Activated CD4-positive, alpha-beta T cell treated with anti-CD3 and anti-CD28 coated beads for 48 hours (primary cell): ENCODE measurements at places on chromosomes 16 and 17.

DNA sequence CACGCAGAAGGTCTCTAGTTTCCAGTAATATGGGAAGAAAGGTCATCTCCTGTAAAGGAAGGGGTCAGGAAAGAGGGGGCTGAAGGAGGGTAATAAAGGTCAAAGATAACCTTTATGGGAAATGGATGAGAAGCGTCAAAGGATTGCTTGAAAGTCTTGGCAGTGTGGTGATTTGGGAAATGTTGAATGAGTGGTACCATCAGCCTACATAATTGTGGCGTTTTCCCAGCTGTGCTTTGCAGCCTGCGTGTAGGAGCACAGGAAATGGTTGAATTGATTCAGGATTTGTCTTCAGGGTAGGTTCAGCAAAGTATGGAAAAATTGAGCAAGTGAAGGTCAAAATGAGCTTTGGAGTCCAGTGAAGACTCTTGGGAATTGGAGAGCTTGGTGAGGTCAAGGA lies 115.8 kb upstream of the NOL11 start:
- no peak for DNase-seq

DNA sequence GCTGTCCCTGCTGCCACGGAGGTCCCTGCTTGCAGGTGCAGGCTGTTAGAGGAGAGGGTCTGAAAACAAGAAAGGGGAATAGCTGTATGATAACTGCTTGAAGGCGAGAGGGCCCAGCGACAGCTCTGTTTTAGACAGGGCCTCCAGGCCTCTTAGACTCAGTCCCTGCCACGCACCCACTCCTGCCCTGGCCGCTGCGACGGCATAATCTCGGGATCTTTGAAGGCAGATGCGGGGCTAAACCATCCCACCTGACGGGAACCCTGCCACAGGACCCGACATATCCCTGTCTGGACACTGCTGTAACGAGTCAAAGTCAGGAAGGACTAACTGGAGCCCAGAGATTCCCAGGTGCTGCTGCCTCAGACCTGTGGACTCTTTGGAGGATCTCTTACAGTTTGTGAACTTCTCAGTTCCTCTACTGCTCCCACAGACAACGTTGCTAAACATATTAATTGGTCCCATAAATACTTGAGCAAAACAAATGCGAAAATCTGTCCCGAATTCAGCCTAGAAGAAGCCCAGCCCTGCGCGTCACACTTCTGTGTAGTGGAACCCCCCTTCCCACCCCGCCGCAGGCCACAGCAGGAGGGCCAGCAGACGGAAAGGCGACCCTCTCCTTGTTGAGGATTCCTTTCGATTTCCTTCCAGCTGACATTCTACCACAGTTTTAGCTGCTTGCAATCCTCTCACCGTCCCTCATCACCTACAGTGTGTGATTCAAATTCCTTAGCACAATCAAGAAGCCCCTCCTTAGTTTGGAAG lies 998 bp upstream of the TMEM11 start:
- DNase-seq = no peak

GRCh38 chr16:84749815-84750214 lies 50.0 kb downstream of the USP10 start:
- no peak for DNase-seq

- DNase-seq = no peak
Measured at GRCh38 chr17:69779378-69780214, 295.4 kb upstream of the KCNJ16 start.
